Gastrocnemius medialis (tissue), 4 donors: ENCODE measurements at places on chromosomes 11 and 22. TPM values are rescaled to one million over a fixed set of nuclear protein-coding genes. Genes with fewer than 3 reads are reported as not detected.

The GRM5 gene
- not detected for total RNA-seq

The BCO2 gene
- 5.8 TPM for total RNA-seq

The TAGLN gene
- 191 TPM for total RNA-seq

The C11orf52 gene
- total RNA-seq: 6.3 TPM

The RASL10A gene
- total RNA-seq: not detected

The MMP13 gene
- total RNA-seq: not detected

DNA sequence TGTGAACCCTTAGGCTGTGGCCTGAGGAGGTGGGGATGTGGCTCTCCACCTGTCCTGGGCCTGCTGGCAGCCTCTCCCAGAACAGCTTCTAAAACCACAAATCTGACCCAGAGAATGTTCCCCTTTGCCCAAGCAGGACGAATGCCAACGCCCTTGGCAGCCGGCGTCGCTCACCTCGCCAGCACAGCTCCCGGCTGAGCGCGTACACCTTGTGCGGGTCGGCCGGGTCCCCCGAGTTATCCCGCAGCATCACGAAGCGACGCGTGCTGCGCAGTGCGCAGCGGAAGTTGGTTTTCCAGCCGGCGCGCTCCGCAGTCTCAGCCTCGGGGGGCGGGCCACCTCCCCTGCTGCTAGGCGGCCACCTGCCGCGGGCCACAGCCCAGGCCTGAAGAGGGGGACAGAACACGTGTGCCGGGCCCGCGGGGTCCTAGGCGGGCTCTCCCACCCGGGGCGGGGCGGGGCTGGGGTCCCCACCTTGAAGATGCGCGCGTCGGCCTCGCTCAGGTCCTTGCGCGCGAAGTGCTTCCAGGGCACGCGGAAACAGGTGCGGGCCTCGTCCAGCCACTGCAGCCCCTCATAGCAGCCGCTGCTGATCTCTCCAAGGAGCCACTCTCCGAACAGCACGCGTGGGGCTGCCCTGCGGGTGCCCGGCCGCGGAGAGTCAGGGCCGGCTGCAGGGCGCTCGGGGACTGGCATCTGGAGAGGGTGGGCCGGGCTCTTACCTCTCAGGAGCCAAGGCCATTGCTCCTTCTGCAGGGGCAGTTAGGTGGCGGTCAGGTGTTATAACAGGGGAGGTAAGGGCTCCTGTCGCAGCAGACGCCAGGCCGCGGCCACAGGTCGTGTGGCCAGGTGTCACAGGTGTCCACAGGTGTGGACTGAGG lies 887 bp downstream of the IRF7 start:
- peak overlapping the region; percentile 66 for H3K4me3 ChIP-seq
- peaks cover 40% of the 10 kb centered on the region for H3K4me1 ChIP-seq
- DNase-seq: peak; percentile 80
- no peaks in the 10 kb centered on the region for H3K36me3 ChIP-seq

- DNase-seq: no peak
- H3K4me3 ChIP-seq: no peak overlapping the region
- no peaks in the 10 kb centered on the region for H3K36me3 ChIP-seq
- H3K4me1 ChIP-seq: no peaks in the 10 kb centered on the region
These were observed 79.9 kb upstream of the PRR5 start for GRCh38 chr22:44622147-44622427.

DNA sequence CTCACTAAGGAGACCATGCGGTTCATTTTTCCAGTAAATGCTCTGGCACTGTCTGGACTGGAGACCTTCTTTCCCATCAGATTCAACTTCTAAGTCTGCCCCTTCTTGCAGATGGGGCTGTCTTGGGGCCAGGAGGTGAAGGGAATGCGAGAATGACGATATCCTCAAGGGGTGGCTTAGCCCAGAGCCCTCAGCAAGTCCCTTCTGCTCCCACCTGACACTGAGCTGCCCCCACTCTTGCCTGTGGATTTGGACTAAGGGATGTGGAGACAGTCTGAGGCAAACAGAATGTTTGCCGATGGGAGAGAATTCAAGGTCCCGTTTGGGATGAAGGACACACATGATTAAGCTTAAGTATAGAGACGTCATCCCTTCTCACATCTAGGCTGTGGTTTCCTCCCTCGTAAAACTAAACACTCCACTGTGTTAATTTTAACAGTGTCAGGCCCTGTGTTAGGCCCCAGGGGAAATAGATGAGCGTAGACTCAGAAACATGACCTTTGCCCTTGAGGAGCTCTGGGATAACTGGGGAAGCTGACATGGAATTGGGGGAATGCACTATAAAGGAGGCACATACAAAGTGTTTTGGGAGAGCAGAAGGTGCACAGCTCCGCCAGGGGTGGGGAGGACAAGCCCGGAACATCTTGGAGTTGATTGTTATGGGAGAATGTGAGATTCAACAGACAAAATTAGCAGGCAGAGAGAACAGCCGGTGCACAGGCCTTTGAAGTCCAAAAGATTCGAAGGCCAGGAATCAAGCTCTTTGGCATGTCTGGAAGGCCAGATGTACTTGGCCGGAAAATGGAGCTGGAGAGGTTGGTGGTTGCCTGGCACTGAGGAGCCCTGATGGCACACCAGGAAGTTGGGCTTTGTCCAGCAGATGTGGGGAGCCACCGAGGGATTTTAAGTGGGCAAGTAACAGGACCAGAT lies 71.6 kb downstream of the ST3GAL4 start:
- no peaks in the 10 kb centered on the region for H3K27me3 ChIP-seq
- DNase-seq: no peak
- H3K36me3 ChIP-seq: no peaks in the 10 kb centered on the region
- peaks cover 23% of the 10 kb centered on the region for H3K4me1 ChIP-seq

DNA sequence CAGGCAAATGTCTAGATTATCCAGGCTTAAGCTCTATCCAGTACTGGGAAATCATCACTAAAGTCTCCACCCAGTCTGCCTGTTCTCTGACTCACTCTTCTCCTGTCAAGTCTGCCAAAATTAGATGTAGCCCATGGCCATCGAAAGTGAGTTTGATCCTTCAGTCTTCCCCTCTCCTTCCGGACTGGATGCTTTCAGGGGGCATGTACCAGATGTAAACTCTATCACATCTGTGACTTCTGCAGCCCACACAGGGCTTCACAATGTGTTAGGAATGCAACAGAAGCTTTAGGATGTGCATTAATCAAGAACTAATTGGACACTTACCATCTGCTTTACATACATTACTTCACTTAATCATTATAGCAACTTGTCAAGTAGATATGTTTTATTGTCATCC lies 12.3 kb downstream of the ME3 start:
- DNase-seq: no peak
- no peak overlapping the region for H3K27ac ChIP-seq
- H3K36me3 ChIP-seq: no peaks in the 10 kb centered on the region

GRCh38 chr11:63862923-63863322 lies 24.0 kb downstream of the MARK2 start:
- no peak for DNase-seq
- H3K4me3 ChIP-seq: no peak overlapping the region
- H3K36me3 ChIP-seq: peaks cover 8% of the 10 kb centered on the region
- H3K4me1 ChIP-seq: peaks cover 23% of the 10 kb centered on the region
- no peaks in the 10 kb centered on the region for H3K27me3 ChIP-seq

GRCh38 chr11:12762696-12763324 lies 88.6 kb downstream of the TEAD1 start:
- H3K36me3 ChIP-seq: no peaks in the 10 kb centered on the region
- peaks cover 91% of the 10 kb centered on the region for H3K4me1 ChIP-seq
- no peak overlapping the region for H3K4me3 ChIP-seq
- DNase-seq: peak; percentile 28
- peak overlapping the region; percentile 78 for H3K27ac ChIP-seq

DNA sequence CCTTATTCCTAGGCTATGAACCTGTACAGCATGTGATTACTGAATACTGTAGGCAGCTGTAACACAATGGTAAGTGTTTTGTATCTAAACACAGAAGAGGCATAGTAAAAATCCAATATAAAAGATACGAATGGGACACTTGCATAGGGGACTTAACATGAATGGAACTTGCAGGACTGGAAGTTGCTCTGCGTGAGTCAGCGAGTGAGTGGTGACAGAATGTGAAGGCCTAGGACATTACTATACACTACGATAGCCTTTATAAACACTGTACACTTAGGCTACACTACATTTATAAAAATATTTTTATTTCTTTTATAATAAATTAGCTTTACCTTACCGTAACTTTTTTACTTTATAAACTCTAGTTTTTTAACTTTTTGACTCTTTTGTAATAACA lies 81.1 kb downstream of the PGR start:
- no peaks in the 10 kb centered on the region for H3K36me3 ChIP-seq
- no peak overlapping the region for H3K4me3 ChIP-seq
- H3K4me1 ChIP-seq: no peaks in the 10 kb centered on the region
- H3K27me3 ChIP-seq: no peaks in the 10 kb centered on the region
- H3K27ac ChIP-seq: no peak overlapping the region

DNA sequence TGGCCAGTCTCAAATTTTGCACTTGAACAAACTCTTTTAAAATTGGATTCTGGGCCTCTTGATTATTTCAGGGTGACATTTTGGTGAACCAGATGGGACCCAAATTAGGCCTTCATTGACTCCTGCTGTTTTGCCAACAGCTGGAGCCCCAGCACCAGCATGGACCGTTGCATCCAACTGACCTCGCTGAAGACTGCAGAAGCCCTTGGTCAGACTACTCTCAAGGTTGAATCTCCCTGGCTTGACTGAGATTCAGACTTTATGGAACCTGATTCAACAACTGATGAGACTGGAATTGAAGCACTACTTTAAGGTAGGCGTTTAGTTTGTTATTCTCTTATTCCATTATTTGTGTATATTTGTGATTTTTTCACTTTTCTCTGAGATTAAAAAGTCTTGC lies 41.7 kb downstream of the NARS2 start:
- no peak overlapping the region for H3K27ac ChIP-seq
- no peaks in the 10 kb centered on the region for H3K36me3 ChIP-seq
- no peaks in the 10 kb centered on the region for H3K27me3 ChIP-seq
- H3K4me3 ChIP-seq: no peak overlapping the region
- no peak for DNase-seq
- H3K4me1 ChIP-seq: no peaks in the 10 kb centered on the region

GRCh38 chr11:17827006-17827405 lies 92.4 kb downstream of the KCNC1 start:
- no peaks in the 10 kb centered on the region for H3K36me3 ChIP-seq
- DNase-seq: no peak
- no peak overlapping the region for H3K4me3 ChIP-seq
- H3K27me3 ChIP-seq: no peaks in the 10 kb centered on the region
- H3K27ac ChIP-seq: no peak overlapping the region

DNA sequence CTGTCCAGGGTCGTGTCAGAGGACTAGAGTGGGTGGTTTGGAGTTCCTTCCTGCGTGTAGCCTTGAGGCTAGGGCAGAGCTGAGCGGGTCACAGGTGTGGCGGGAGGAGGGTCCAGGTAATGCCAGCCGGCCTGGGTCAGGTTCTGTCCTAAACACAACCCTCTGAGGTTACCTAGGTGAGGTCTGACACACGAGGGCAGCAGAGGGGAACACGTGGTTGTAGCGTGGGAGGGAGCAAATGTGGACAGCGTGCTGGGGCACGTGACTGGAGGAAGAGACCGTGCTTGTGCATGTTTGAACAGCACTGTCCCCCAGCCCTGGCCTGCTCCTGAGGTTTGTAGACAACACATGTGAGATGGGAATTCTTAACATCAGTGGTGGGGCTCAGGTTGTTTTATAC lies 13.1 kb downstream of the MOV10L1 start:
- no peak overlapping the region for H3K27ac ChIP-seq
- H3K4me1 ChIP-seq: no peaks in the 10 kb centered on the region
- DNase-seq: no peak
- no peak overlapping the region for H3K4me3 ChIP-seq
- H3K36me3 ChIP-seq: no peaks in the 10 kb centered on the region

GRCh38 chr11:117717485-117718314 lies 79.3 kb downstream of the DSCAML1 start:
- H3K36me3 ChIP-seq: no peaks in the 10 kb centered on the region
- no peak overlapping the region for H3K4me3 ChIP-seq
- no peaks in the 10 kb centered on the region for H3K4me1 ChIP-seq
- no peak overlapping the region for H3K27ac ChIP-seq
- DNase-seq: no peak

DNA sequence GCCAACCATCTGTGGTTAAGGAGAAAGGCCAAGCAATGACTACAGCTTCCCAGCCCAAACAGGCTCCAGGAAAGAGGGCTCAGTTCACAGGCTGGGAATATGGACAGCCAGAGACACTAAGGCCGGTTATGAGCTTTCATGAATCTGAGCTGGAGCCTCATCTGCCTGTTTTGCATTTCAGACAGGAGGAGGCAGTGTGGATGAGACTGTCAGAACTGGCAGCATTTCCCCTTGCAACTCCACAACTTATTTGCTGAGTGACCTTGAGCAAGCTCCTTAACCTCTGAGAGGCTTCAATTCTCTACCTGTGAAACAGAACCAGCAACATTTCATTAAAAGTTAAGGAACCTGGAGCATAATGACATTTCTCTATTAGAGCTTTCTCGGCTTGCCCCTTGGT lies 264.0 kb downstream of the ETS1 start:
- no peaks in the 10 kb centered on the region for H3K27me3 ChIP-seq
- no peaks in the 10 kb centered on the region for H3K36me3 ChIP-seq
- no peak overlapping the region for H3K27ac ChIP-seq
- no peak for DNase-seq

DNA sequence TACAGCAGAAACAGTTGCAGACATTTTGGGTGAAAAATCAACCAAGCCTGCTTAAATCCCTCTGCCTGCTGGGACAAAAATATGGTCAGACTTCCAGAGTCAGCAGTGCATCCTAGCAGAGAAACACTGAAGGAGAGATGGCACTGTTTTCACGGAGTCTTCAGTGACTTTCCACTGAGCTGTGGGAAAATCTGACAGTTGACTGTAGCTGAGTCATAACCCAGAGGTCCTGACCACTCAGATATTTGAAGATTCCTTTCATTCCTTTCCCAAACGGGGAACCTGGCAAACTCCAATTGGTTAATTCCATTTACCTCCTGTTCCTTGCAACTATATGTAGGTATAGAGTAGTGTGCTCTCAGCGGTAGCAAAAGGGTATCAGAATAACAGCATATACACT lies 20.9 kb upstream of the UPB1 start:
- H3K4me3 ChIP-seq: no peak overlapping the region
- H3K36me3 ChIP-seq: no peaks in the 10 kb centered on the region

DNA sequence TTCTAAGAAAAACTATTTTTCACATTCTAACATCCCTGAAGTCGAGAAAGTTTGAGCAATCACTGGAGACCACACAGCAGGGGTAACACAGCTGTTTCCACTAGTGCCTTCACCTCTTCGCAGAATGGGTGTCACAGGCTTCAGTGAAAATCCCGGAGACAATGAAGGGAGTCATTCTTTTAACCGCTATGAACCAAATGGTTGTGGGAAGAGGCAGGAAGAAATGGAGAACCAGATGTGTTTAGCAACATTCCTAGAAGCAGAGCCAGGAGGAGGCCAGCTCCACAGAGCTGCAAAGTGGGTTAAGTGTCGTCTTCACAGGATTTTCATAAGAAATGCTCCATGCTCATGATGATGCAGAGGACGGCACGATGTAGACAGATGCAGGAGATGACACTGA lies 221.1 kb downstream of the LARGE1 start:
- H3K4me1 ChIP-seq: peaks cover 13% of the 10 kb centered on the region
- no peaks in the 10 kb centered on the region for H3K36me3 ChIP-seq
- DNase-seq: no peak
- no peak overlapping the region for H3K27ac ChIP-seq
- H3K4me3 ChIP-seq: no peak overlapping the region

- no peak for DNase-seq
- no peak overlapping the region for H3K4me3 ChIP-seq
- no peaks in the 10 kb centered on the region for H3K4me1 ChIP-seq
- H3K27me3 ChIP-seq: no peaks in the 10 kb centered on the region
- H3K36me3 ChIP-seq: no peaks in the 10 kb centered on the region
- no peak overlapping the region for H3K27ac ChIP-seq
These were observed 32.1 kb upstream of the TPBGL start for GRCh38 chr11:75208446-75208845.

GRCh38 chr11:44539971-44540370 lies 25.5 kb upstream of the CD82 start:
- H3K4me3 ChIP-seq: no peak overlapping the region
- no peaks in the 10 kb centered on the region for H3K36me3 ChIP-seq
- peaks cover 4% of the 10 kb centered on the region for H3K4me1 ChIP-seq
- H3K27me3 ChIP-seq: peaks cover 4% of the 10 kb centered on the region
- no peak overlapping the region for H3K27ac ChIP-seq
